Right ventricle myocardium inferior (tissue), 1 donor: ENCODE measurements at places on chromosomes 5 and 9. TPM values are rescaled to one million over a fixed set of nuclear protein-coding genes. Genes with fewer than 3 reads are reported as not detected.

The MAMDC2 gene
- total RNA-seq = 10.8 TPM

The PTGES gene
- total RNA-seq = 4.8 TPM

The GFI1B gene
- 0.43 TPM for total RNA-seq

The IFNA4 gene
- not detected for total RNA-seq

The CENPH gene
- total RNA-seq = 3.6 TPM

The FAXDC2 gene
- 27.6 TPM for total RNA-seq

The SLC9A3 gene
- 1.1 TPM for total RNA-seq

The PCDH1 gene
- total RNA-seq = 21.0 TPM

The AK8 gene
- not detected for total RNA-seq

DNA sequence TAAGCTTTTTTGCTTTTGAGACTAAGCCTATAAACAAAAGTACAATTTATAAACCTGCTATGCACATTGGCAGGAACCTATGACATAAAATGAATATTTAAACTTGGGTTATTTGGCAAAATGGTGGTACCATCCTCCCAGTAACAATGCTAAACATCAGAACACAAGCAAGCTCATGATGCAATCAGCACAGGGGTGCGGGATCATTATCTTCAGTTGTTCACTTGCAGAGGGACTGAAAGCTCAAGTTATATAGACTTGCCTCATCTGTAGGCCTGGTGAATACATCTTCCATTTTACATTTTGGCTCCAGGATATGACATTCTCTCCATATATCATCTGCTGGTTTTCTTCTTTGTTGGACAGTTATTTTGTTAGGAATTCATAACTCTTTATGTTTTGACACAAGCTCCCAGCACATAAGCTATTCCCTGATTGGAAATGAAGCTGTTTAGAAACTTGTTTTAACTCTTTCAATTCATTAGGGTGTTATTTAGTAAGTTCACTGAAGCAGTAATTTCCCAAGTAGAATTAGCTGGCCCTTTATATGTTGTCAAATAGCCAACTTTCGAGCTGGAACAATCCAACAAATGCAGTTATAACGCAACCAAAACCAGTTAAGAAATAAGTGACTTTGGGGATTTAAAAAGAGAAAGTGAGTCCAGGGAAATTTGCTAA lies 124.7 kb upstream of the LIFR start:
- DNase-seq = no peak

DNA sequence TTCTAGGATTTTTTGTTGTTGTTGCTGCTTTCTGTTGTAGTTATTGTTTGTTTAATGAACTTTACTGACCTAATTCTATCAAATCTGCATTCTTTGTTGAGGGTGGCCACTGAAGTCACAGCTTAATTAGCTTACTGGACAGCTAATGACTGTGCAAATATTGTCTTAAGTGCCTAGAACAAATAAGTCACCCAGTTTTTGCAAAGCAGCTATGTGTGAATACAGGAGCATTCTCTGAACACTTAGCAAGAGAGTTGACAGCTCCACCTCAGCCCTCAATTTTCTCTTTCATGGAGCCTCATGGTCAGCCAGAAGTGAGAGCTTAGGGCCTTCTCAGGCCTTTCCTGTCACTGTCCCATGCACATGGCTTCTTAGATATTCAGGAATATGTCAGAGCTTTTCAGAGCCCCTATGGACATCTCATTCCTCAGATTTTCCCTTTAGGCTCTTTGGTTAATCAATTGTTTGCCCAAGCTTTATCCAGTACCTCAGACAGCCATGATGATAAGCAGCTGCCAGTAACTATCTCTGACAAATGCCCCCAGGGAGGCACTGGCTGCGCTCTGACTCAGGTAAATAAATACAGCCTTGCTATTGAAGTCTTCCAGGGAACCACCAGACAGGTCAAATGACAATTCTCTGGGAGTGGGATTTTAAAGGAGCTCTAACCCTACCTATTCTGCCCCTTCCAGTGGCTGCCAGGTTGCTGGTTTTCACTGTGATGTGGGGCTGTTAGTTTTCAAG lies 241.4 kb upstream of the IL12B start:
- no peak for DNase-seq

- no peak for DNase-seq
Measured at GRCh38 chr5:1725641-1726468, 73.8 kb downstream of the MRPL36 start.

- DNase-seq = no peak
Measured at GRCh38 chr5:26791021-26791420, 247.4 kb downstream of the CDH9 start.

- no peak for DNase-seq
Measured at GRCh38 chr5:16754601-16755000, 137.8 kb upstream of the RETREG1 start.

- no peak for DNase-seq
Measured at GRCh38 chr5:73176250-73176649, 3.3 kb downstream of the TMEM174 start.

GRCh38 chr9:114278881-114279570 lies 43.9 kb upstream of the ORM1 start:
- DNase-seq = no peak

DNA sequence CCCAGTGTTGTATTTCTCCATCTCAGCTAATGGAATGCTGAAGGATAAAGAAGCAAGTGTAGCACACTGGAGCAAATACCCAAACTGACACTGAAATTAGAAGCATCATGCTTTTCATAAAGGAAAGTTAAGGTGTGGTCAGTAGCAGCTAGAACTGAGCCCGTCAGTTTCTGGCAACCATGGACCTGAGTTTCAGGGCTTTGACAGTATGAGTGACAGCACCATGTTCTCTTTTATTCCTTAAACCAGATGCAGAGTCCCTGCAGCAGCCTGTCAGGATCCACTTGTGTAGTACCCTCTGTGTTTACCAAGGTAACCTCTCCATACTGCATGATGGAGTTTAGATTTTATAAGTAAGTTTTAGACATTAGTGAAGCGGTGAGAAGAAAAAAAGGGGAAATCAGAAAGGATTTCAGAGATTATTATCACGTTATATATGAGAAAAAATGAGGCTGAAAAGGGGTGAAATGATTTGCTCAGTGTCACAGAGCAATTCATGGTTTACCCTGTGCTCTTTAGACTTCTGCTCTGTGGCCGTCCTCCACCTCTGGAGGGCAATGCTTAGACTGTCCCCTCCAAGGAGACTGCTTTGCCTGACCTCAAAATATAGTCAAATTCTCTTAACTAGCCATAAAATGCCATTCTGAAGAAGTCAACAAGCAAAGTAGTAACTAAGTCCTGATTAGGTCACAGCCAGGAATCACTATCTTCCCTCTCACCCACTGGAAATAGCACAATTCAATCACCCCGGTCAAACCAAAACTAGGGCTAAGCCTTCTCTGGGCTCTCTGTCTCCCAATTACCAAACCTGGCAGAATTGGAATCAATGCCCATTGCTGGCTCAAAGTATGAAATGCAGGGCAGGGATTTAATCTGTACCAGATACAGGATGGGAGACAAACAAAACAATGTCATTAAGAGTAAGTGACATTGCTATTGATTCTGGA lies 10.5 kb upstream of the MYOT start:
- no peak for DNase-seq

GRCh38 chr9:121503444-121503843 lies 3.8 kb upstream of the GGTA1 start:
- no peak for DNase-seq

GRCh38 chr9:23979491-23979890 lies 153.5 kb upstream of the ELAVL2 start:
- DNase-seq = no peak

GRCh38 chr5:424301-425110 lies 18.5 kb upstream of the EXOC3 start:
- no peak for DNase-seq

GRCh38 chr9:131236161-131236560 lies 40.1 kb downstream of the FAM78A start:
- DNase-seq = no peak
